Sigmoid colon (tissue), 7 donors: ENCODE measurements at places on chromosomes 4 and X. TPM values are rescaled to one million over a fixed set of nuclear protein-coding genes. Genes with fewer than 3 reads are reported as not detected.

DNA sequence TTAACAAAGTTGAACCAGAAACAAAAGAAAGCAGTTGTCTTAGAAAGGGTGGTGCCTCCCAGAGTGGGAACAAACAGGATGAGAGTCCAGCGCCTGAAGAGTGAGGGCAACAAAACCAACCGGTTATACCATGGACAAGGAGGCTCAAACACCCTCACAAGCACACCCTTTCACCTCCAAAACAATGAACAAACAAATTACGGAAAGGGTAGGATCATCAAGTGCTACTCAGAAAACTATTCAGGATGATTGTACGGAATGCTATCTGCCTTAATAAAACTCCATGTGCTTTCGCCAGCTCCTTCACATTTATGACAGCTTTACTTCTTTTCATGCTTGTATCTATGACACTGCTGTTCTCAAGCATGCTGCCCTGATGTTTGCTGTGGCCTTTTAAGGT, 26.8 kb downstream of the SLC39A8 start:
- no peak overlapping the region for H3K27ac ChIP-seq
- no peak overlapping the region for H3K4me3 ChIP-seq
- no peaks in the 10 kb centered on the region for H3K4me1 ChIP-seq
- H3K27me3 ChIP-seq, result no peaks in the 10 kb centered on the region
- no peaks in the 10 kb centered on the region for H3K36me3 ChIP-seq
- DNase-seq, result no peak

GRCh38 chr4:29043411-29043810, 1676.8 kb upstream of the PCDH7 start:
- no peaks in the 10 kb centered on the region for H3K4me1 ChIP-seq
- H3K27ac ChIP-seq, result no peak overlapping the region
- no peak for DNase-seq

DNA sequence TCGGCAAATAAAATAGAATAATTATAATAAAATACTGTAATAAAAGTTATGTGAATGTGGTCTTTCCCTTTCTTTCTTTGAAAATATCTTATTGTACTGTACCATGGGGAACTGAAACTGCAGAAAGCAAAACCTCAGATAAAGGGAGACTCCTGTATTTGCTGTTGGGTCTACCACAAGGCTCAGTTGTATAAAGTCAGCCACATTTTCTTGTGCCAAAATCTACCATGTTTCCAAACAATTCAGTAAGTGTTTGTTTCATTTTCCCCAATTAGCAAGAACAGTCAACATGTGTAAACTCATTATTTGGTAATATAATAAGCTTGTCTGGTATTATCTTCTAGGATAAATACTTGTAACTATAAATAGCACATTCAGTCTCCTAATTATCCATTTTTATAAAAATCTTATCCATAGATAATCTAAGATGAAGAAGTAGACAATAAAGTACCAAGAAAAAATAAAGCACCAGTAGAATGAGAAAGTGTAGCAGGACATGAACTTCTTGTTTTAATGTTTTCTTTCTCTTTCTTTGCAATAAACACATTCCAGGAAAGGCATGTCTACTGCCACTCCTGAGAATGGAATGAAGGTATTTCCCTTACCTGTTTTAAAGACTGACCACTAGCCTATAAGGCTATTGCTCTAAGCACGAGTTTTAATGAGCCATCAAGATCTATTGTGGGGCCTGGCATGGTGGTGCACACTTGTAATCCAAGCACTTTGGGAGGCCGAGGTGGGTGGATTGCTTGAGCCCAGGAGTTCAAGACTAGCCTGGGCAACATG, 15.0 kb upstream of the OTUD4 start:
- no peak overlapping the region for H3K4me3 ChIP-seq
- no peak overlapping the region for H3K27ac ChIP-seq
- DNase-seq, result no peak
- no peaks in the 10 kb centered on the region for H3K27me3 ChIP-seq
- H3K36me3 ChIP-seq, result no peaks in the 10 kb centered on the region
- no peaks in the 10 kb centered on the region for H3K4me1 ChIP-seq

DNA sequence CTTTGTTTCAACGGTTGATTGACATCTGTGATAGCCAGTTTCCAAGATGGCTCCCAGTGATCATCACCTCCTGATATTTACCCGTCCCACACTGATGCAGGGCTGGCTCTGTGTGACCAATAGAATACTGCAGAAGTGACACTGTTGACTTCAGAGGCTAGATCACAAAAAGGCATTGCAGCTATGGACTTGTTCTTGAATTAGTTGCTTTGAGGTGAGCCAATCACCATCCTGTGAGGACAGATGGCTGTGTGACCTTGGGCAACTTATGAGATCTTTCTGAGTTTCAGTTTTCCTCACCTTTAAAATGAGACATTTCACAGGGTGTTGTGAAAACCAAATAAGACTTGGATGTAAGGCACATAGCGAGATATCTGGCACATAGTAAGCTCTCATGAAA, 1.8 kb upstream of the GPR82 start:
- no peak for DNase-seq
- H3K4me1 ChIP-seq, result no peaks in the 10 kb centered on the region
- H3K27me3 ChIP-seq, result no peaks in the 10 kb centered on the region
- H3K36me3 ChIP-seq, result no peaks in the 10 kb centered on the region

DNA sequence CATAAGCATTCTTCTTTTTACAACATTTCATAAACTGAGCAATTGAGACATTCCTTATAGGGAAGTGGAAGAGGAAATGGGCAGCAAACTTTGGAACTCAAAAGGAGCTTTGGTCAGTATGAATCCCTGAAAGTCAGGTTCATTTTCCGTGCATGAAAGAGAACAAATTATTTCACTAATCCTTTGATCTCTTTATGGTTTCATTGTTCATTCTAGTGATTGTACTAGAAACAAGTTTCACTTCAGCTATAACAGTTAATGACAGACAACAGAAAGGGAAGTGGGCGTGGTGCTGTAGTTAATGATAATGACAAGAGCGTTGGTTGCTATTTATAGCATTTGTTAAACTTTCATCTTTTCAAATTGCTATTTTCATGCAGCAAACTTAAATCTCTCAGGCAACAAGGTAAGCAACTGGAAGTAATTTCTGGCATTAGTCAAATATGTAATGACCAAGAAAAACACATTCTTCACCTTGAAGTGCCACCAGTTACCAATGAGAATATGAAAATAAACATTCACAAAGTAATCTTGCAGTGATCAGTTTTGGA, 98.4 kb downstream of the AREG start:
- no peaks in the 10 kb centered on the region for H3K27me3 ChIP-seq
- H3K4me3 ChIP-seq, result no peak overlapping the region
- no peak for DNase-seq
- H3K27ac ChIP-seq, result no peak overlapping the region
- H3K4me1 ChIP-seq, result peaks cover 16% of the 10 kb centered on the region

- no peaks in the 10 kb centered on the region for H3K4me1 ChIP-seq
- H3K27ac ChIP-seq, result no peak overlapping the region
- no peaks in the 10 kb centered on the region for H3K27me3 ChIP-seq
- H3K36me3 ChIP-seq, result no peaks in the 10 kb centered on the region
- no peak overlapping the region for H3K4me3 ChIP-seq
Observed at GRCh38 chr4:46266106-46266505, 123.8 kb downstream of the GABRA2 start.

DNA sequence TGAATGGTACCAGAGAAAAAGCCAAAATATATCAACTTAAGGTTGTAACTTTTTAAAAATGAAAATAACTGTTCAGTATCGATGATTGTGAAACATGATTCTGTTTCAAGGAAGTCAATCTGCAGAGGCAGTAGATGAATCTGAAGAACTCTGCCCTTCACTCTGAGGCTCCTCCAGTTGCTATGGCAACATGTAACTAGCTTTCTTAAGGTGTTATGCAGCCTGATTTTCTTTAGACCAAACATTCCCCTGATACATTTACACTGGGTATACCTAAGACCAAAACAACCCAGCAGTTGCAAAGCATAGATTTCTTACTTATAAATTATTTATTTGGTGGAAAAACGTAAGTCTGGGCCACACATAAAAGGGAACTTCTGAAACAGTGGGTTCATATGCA, 133.6 kb upstream of the RASGEF1B start:
- H3K27me3 ChIP-seq, result no peaks in the 10 kb centered on the region
- no peak for DNase-seq
- H3K4me1 ChIP-seq, result peaks cover 12% of the 10 kb centered on the region
- no peak overlapping the region for H3K27ac ChIP-seq
- H3K4me3 ChIP-seq, result no peak overlapping the region
- H3K36me3 ChIP-seq, result no peaks in the 10 kb centered on the region

GRCh38 chrX:13377550-13377934, 57.7 kb upstream of the ATXN3L start:
- no peak overlapping the region for H3K4me3 ChIP-seq
- H3K27me3 ChIP-seq, result no peaks in the 10 kb centered on the region
- no peaks in the 10 kb centered on the region for H3K36me3 ChIP-seq
- H3K4me1 ChIP-seq, result no peaks in the 10 kb centered on the region

- H3K27me3 ChIP-seq, result no peaks in the 10 kb centered on the region
- H3K27ac ChIP-seq, result no peak overlapping the region
- DNase-seq, result no peak
Observed at GRCh38 chr4:112057470-112057869, 87.8 kb upstream of the FAM241A start.

DNA sequence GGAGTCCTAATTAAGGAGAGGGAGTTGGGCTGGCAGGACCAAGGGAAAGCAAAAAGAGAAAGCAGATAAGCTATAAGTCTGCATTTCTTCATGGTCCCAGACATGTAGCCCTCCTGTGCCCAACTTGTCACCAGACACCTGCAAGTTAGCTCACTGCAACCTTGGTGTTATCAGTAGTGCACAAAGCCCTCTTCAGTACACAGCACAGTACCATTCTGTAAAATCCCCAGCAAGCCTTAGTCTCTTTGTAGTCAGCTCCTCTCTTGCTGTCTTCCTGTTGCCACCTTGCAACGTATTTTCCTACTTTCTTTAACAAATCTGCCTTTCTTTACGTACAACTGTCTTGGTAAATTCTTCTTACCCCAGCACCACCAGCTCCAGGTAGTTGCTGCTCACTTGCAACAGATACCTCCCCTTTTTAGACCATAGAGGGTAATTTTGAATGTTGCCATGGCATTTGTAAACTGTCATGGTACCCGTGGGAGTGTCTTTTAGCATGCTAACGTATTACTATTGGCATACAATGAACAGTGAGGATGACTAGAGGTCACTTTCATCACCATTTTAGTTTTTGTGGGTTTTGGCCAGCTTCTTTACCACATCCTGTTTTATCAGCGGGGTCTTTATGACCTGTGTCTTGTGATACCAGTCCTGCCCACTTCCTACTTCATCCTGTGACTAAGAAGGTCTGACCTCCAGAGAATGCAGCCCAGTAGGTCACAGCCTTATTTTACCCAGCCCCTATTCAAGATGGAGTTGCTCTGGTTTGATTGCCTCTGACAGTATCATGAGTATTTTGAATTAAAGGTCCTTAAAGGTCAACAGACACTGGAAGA, 28.3 kb upstream of the AP1S2 start:
- H3K36me3 ChIP-seq, result no peaks in the 10 kb centered on the region
- H3K4me1 ChIP-seq, result no peaks in the 10 kb centered on the region

DNA sequence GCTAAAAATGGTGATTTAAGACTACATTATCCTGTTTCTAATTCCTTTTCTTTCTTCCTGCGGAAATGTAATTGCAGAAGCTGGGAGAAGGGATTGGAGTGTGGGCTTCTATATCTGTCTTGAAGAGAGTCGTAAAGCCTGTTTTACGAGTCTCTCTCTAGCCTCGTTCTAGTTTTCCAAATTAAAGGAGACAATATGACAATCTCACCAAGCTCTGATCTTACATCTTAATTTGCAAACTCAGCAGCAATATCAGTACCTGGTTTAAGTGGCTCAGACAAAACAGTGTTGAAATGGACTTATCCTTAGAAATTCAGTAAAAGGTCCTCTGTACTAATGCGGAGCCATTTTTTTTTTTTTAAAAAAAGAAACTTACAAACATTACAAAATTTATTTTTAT, 349.5 kb upstream of the HAND2 start:
- H3K27ac ChIP-seq, result no peak overlapping the region
- no peaks in the 10 kb centered on the region for H3K27me3 ChIP-seq
- H3K4me1 ChIP-seq, result no peaks in the 10 kb centered on the region
- DNase-seq, result no peak
- H3K4me3 ChIP-seq, result no peak overlapping the region

DNA sequence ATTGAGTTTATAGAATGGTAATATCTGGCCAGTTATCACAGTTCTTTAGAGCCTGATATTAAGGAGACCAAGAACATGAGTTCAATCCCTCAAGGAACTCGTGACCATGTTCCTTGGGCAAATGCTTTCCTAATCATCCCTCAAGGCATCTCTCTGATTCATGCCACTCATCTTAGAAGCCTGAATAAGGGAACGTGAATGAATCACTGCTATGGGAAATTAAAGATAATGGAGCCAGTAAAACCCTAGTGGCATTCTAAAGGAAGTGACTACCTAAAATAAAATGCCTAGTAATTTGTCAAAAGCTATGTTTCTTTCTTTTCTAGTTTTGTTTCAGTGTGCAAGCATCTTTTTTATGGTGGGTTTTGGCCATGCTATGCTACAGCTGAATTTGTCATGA, 1161.3 kb downstream of the C4orf33 start:
- H3K27me3 ChIP-seq, result no peaks in the 10 kb centered on the region
- H3K4me3 ChIP-seq, result no peak overlapping the region
- H3K36me3 ChIP-seq, result no peaks in the 10 kb centered on the region
- H3K27ac ChIP-seq, result no peak overlapping the region
- H3K4me1 ChIP-seq, result no peaks in the 10 kb centered on the region

DNA sequence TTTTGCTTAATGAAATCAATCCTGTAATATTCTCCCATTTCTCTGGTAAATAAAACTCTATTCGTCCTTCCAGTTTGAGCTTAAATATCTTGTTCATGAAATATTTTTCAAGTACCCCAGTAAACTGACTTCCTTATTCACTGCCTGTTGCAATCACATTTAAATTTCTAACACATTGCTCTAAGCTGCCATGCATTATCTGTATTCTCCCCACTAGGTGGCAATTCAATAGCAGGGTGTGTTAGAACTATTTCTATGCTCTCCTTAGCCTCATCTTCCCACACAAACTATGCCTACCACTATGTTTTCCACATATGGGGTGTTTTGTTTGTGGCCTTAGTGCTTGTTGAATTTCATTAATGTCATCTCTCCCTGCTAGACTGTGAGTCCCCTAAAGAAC, 377.1 kb upstream of the HS3ST1 start:
- no peaks in the 10 kb centered on the region for H3K27me3 ChIP-seq
- H3K36me3 ChIP-seq, result no peaks in the 10 kb centered on the region
- no peak for DNase-seq
- no peaks in the 10 kb centered on the region for H3K4me1 ChIP-seq
- no peak overlapping the region for H3K4me3 ChIP-seq

DNA sequence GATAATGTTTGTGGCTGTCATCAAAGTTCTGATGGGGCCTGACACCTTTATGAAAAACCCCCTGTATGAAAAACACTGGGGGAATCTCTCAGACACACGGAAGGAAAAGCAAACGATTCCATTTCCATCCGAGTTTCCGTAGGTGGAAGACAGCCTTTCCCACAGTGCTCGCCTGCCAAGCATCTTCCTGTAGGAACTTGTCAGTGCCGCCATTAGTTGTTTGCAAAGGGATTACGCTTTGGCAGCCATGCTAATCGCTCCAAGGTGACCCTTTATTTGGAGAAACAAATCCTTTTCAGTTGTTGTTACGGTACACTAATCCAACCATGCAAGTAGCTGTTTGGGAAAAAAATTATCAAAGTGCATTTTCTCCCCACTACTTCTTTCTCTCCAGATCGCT, 44.4 kb upstream of the STOX2 start:
- H3K4me1 ChIP-seq, result no peaks in the 10 kb centered on the region
- no peak for DNase-seq
- H3K4me3 ChIP-seq, result no peak overlapping the region
- H3K27ac ChIP-seq, result no peak overlapping the region
- H3K36me3 ChIP-seq, result no peaks in the 10 kb centered on the region

Gene TXLNG
- total RNA-seq, result 20.1 TPM
